Stimulated activated effector memory CD8-positive, alpha-beta T cell treated with anti-CD3 and anti-CD28 coated beads, Interleukin-12 subunit alpha, Interleukin-12 subunit beta, amount 100 ng/mL, for 72 hours (primary cell): ENCODE measurements at places on chromosomes 4 and X.

GRCh38 chr4:26930964-26931363 lies 70.3 kb downstream of the STIM2 start:
- DNase-seq: no peak

DNA sequence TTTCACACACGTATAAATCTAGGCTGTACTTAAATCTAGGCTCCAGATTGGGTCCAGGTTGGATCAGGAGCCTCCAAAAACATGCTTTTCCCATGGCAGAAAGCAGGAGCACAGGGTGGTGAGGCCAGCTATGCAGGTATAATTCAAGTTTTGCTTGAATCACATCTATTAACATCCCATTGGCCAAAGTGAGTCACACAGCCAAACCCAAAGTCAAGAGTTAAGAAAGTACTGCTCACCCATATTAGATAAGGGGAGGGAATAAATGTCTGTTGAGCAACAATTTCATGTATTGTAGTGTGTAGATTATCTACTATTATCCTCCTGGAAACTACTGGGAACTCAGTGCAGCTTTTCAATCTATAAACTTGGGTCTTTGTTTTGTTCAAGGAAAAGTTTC lies 12.8 kb downstream of the SUPT20HL2 start:
- no peak for DNase-seq

- no peak for DNase-seq
These were observed 135.6 kb upstream of the PLS3 start for GRCh38 chrX:115425359-115425758.

DNA sequence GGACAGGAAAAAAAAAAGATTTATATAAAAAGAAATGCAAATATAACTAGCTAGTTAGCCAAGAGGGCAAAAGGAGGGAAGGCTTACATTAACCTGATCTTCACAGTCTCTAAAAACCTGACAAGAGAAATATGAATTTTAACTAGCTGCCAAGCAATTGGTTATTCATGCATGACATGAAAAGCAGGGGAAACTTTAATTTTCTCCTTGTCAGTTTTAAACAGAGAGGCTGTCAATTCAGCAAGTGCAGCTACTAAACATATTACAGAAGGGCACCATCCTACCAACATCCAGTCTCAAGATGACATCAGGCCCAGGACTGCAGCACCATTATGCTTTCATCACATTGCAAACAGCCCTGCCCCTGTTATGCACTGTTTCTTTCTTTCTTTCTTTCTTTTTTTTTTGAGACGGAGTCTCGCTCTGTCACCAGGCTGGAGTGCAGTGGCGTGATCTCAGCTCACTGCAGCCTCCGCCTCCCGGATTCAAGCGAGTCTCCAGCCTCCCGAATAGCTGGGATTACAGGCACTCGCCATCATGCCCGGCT lies 38.9 kb upstream of the CBR4 start:
- DNase-seq: no peak

- no peak for DNase-seq
These were observed 437.5 kb upstream of the FGF16 start for GRCh38 chrX:77009691-77010090.

GRCh38 chr4:157768419-157768818 lies 404.4 kb downstream of the GASK1B start:
- DNase-seq: no peak

DNA sequence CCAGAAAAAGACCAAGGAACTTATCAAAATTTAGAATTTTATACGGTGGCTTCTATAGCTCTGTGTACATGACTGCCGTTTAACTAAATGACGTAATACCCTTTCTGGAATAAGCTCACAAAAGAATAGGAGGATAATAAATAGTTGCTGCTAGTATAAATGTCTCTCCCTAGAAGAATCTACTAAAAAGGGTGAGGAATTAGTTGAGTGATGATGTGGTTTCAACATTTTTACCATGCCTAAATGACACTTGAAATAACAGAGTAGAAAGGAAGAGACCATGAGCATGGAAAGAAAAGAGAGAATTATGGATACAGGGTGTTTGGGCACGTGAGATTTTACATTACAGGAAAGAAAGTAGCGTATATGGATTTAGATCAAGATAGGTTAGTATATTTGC lies 231.1 kb downstream of the ARAP2 start:
- DNase-seq: no peak

DNA sequence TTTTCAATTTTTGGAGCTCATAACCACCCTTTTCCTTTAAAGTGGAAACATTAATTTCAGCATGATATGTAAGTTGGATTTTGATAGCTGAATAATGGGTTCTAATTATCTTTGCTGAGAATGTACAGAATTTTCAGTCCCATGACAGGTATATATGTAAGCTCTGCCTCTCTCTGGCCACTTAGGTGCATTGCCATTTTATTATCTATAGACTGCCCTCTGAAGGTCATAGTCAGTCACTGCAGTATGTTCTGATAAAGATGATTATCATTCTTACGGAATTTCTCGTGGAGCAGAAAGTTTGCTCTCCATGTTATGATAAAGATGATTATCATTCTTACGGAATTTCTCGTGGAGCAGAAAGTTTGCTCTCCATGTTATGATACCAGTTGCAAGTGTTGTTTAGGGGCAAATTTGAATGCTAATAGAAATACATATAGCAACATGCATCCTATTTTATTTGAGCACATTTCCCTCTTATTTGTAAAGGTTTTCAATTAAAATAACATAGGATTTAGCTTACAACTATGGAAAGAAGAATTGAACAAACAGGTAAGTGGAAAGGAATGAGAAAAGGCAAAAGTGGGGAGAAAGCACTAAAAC lies 10.4 kb downstream of the AFP start:
- no peak for DNase-seq

GRCh38 chrX:7088968-7089615 lies 58.4 kb upstream of the STS start:
- DNase-seq: no peak

DNA sequence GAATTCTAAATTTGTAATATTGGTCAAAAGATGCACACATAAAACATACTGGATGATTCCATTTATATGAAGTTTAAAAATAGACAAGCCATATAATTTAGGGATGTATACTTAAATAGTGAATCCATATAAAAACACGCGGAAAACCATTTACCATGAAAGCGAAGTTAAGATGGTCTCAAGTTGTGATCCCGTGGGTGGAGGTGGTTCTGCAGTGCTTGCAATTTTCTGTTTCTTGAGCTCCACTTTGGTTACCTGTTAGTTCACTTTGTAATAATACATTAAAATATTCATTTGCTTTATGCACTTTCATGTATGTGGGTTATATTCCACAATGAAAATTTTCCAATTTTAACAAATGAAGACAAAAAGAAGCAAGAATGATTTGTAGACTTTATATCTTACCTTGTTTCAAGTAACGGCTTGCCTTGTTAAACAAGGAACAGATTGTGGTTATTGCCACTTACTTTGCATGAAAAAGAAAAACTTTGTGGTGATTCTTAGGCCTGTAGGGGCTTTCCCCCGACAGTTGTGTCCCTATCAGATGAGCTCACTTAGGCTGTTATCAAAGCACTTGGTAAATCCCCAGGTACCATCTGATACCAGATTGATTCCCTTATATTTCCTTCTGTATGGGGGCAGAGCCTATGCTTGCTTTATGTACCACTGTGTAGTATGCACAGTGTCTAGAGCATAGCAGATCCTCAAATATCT lies 12.2 kb downstream of the UCP1 start:
- DNase-seq: no peak

DNA sequence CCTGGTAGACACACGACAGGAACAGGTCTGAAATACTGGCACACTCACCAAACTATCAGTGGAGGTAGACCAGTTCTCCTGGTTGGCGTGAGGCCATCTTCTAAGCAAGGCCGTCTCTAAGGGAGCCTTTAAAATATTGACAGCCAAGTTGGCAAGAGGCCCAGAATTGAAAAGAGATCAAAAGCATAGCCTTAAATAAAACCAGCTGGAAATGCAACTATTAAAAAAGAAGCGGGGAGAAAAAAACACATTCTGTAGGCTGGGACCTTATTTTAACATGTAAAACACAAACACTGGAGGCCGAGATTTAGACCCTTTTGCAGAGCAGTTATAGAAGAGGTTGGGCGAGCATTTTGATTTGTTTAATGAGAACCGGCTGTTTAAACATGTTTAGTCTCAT lies 233.0 kb upstream of the CLNK start:
- DNase-seq: no peak

DNA sequence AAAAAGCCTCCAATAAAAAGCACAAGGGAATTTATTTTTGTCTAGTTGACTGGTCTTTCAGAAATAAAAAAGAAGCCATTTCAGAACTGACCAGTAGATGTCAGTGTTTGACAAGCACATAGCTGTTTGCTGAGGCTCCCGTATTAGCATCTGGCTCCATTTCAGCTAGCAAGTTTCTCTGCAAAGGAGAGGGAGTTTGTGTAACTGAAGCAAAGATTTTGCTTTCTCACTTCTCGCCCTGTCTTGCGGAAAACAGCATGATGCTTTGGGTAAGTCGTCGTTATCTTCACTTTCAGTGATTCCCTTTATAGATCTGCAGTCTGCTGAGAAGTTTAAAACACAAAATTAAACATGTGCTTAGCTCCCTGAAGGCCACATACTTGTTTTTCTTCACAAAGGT lies 85.5 kb downstream of the CT47B1 start:
- no peak for DNase-seq

DNA sequence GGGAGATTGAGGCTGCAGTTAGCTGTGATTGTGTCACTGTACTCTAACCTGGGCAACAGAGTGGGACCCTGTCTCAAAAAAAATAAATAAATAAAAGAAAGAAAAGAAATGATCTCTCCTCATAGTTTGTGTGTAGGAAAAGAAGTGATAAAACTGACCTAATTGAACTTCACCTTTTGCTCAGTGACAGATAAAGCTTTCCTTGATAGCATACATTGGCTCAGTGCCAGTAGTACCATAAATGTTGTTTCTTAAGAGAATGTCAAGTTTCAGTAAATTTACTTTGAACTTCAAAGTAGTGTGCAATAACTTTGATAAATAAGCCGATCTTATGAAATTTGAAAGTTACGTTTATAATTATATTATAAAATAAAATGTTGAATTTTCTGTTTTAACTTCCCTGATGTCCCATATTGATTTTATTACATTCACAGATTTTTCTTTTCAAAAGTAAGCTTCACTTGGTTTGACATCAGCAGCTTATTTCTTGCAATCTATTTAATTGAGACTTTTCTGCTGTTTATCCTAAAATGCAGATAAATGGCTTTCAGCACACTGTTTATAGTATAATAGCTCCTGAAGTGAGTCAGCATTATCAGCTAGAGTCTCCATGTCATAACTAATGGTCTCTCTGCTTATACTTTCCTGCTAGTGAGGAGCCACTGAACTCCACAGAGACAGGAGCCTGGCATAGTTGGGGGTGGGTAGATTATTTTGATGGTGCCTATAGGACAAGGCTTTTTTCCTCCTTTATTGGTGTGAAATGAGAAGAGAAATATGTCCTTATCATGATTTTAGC lies 330.1 kb downstream of the BMPR1B start:
- DNase-seq: no peak

- no peak for DNase-seq
These were observed 2.3 kb upstream of the NHSL2 start for GRCh38 chrX:71908387-71908786.

DNA sequence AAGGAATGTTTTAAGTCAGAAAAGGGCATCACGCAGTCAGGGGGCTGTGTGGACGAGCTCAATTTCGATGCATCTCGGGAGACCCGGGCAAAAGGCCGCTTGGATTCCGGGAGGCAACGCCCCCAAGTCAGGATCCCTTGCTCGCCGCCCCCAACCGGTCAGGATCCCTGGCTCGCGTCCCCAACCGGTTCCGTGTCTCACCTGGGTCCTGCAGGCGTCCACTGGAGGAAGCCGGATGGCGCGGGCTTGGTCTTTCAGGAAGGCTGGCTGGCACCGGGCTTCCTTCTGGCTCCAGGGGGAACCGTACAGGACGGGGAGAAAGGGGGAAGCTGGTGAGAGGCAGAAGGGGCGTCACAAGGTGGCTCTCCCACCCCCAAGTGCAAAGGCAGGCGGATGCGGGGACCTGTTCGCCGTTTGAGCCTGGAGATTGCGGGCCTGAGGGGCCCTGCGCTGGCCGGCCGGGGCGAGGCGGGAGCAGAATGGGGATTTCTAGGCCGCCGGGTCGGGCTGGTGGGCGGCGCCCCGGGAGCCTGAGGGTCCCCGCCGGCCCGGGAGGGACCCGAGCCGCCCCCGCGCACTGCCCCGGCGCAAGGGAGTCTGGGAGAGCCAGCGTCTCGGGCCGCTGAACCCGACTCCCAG lies 84.7 kb downstream of the HPRT1 start:
- DNase-seq: no peak

GRCh38 chr4:52051213-52051614 lies at the start of gene SPATA18:
SPATA18 (plus strand) TSS chr4:52051304; CDS start chr4:52051705, 401 bp downstream.
- no peak for DNase-seq

DNA sequence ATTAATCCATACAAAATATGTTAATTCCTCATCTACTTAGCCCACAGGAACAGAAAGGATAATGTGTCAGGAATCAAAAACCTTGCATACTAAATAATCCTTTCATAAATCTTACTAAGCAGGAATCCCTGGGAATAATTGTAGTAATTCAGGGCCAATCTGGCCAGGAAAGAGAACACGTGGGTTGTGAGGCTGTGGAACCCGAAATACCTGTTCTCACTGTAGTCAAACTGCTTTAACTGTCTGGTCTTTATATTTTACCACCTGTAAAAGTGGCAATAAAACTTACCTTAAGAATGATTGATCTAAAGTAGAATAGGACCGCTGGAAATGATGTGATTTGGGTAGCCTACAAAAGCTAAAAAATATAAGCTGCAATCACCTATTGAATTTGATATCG lies 1620.9 kb downstream of the STIM2 start:
- DNase-seq: no peak

- no peak for DNase-seq
These were observed 63.7 kb downstream of the HMGB2 start for GRCh38 chr4:173270312-173271027.

DNA sequence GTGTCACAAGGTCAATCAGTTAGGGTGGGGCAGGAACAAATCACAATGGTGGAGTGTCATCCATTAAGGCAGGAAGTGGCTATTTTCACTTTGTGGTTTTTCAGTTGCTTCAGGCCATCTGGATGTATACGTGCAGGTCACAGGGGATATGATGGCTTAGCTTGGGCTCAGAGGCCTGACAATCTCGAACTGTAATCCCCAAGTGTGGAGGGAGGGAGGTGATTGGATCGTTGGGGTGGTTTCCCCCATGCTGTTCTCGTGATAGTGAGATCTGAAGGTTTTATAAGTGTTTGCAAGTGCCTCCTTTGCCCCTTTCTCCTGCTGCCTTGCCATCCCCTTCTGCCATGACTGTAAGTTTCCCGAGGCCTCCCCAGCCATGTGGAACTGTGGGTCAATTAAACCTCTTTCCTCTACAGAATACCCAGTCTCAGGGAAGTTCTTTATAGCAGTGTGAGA lies 36.7 kb upstream of the STS start:
- DNase-seq: no peak

GRCh38 chr4:75924309-75924827 lies 16.4 kb downstream of the NAAA start:
- no peak for DNase-seq

- DNase-seq: no peak
These were observed 172.8 kb upstream of the TACR3 start for GRCh38 chr4:103892586-103892985.
